WTC11 (cell line): ENCODE measurements at places on chromosomes 6 and 20. TPM values are rescaled to one million over a fixed set of nuclear protein-coding genes. Genes with fewer than 3 reads are reported as not detected.
A peak's percentile ranks its signal among the peaks of the same experiment; 100 is the strongest.

The HEY2 gene
- total RNA-seq: 10.6 to 12.3 TPM (median 11.5 TPM) in 3 replicates

- DNase-seq: no peak
These were observed 48.1 kb downstream of the RIPOR2 start for GRCh38 chr6:24887545-24888140.

The LHFPL5 gene
- total RNA-seq: not detected in 3 replicates

The SCAF8 gene
- 40.7 to 46.8 TPM (median 46.3 TPM) in 3 replicates for total RNA-seq

The NFKBIL1 gene
- total RNA-seq: 14.9 to 19.5 TPM (median 17.1 TPM) in 3 replicates

GRCh38 chr6:143804835-143805239 lies 38.3 kb upstream of the LTV1 start:
- DNase-seq: no peak

The KLHDC3 gene
- 157 to 172 TPM (median 169 TPM) in 3 replicates for total RNA-seq

The THEMIS gene
- 0.39 TPM in 1 of 3 replicates, not detected in the others for total RNA-seq

GRCh38 chr20:63083831-63084562 lies 77.2 kb upstream of the BHLHE23 start:
- DNase-seq: peak; percentile 9

GRCh38 chr20:10249048-10249770 lies 30.6 kb downstream of the SNAP25 start:
- DNase-seq: no peak

The CASS4 gene
- total RNA-seq: 0.11 to 0.14 TPM (median 0.13 TPM) in 3 replicates

- no peak for DNase-seq
These were observed 25.5 kb upstream of the ADTRP start for GRCh38 chr6:11804135-11804534.

DNA sequence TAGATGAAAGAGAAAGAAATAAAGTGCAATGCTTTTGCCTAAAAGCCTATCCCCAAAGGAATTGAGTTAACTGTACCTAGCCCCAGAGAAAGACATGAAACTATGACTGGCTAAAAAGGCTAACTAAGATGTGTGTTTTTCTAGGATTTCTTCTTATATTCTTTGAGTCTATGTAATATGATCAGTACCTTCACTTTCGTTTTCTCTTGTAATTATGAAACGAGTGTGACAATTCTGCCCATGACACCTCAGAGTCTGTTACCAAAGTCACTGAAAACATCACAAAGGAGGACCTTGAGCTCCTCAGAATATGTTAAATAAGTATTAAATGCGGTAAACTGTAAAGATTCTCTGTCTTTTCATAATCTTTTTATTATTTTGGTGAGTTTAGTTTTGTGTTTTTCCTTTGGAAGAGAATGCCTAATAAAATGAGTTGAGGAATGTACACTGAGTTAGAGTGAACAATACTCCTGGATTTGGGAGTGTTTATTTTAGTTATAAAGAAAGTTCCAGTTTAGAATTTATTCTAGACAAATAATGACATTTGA lies 141.3 kb downstream of the FUT9 start:
- DNase-seq: no peak

DNA sequence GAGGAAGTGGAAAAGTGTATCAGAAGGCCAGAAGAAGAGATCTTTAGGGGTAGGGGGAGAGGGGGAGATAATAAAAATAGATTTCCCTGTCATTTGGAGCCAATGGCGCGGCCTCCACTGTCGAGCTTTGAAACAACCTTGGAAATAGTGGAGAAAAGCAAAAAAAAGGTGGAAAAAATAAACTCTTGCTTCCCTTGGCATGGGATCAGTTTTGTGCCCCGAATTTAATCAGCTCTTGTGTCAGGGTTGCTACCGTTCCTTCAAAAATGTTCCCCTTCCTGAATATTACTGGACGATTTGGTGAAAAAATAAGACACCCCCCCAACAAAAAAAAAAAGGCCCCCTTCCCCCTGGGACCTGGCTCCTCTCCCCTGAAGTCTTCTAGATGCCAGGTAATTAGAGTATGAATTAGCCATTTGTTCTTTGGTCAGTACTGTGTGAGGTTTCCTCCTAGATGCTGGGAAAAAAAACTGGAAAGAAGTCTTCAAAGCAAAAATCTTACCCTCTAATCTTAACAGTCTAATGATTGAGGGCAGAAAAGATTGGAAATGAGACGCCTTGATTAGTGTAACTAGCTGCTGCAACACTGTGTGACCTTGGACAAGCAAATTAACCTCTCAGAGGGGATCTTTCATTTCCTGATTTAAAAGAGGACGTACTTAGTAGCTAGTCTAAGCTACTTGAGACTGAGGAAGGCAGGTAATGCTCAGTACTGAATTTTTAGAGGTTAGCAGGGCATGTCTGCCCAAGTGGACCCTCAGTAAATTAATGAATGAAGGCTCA lies 872 bp upstream of the RBM39 start:
- no peak for DNase-seq

DNA sequence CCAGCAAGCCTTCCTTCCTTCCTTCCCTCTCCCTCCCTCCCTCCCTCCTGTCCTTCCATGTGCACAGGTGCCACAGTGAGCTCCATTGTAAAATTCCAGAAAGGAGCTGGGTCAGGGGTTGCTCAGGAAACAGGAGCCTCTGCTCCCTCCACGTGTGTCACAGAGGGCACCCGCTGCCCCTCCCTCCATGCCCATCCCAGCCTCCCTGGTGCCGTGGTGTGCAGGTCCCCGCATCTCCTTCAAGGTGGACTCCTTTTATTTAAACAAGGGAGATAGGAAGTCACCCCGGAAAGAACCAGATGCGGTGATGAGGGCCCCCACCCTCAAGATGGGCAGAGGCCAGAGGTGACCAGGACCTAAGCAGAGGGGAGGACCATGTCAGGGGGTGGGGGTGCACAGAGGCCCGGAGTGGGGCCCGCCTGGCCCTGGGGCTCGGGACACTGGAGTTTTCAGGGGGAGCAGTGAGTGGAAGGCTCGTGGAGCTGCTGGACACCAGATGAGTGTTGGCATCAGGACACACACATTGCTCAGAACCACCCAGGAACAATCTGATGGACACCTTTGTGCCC lies 85.4 kb downstream of the DHX35 start:
- DNase-seq: no peak

- DNase-seq: no peak
These were observed 21.8 kb upstream of the RAB23 start for GRCh38 chr6:57243954-57244353.

The NDUFAF4 gene
- 59.2 to 75.8 TPM (median 66.3 TPM) in 3 replicates for total RNA-seq

- DNase-seq: no peak
These were observed 17.9 kb downstream of the TGM2 start for GRCh38 chr20:38147163-38147562.

The MMP24 gene
- 6.6 to 16.8 TPM (median 7.2 TPM) in 3 replicates for total RNA-seq

The FOXS1 gene
- total RNA-seq: not detected in 3 replicates

GRCh38 chr6:5540370-5540769 lies 279.1 kb downstream of the FARS2 start:
- no peak for DNase-seq

DNA sequence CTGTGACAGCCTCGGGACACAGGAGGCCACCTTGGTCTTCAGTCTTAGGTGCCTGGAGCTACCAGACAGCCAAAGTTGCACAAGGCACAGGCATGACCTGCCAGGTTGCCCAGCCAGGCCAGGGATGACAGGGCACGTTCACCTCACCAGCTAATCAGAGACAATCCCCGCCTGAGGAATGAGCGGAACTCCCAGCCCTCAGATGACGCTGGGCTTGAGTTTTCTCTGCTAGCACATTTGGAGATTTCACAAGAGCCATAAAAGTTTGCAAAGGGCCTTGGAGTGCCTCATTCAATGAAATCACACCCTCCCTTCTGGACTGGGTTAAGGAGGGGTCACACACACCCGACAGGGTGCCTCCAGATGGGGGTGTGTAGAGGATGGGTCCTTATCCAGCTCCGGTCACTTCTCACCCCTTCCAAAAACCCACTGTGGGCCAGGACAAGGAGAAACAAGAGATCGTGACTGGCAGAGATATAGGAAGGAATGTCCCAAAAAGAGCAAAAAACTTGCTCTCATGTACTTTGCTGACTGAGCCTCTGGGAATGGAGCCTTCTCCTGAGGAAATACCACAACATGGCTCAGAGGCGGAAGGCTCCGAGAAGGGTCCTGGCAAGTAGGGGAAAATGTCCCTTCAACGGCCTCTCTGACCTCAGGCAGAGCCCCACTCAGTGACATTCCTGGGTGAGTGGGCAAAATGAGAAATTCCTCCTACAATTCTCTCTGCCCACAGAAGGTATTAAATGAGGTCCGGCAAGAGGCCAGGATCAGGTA lies 121.6 kb downstream of the ISM1 start:
- no peak for DNase-seq

- DNase-seq: no peak
These were observed 27.8 kb upstream of the CENPW start for GRCh38 chr6:126312013-126312665.

DNA sequence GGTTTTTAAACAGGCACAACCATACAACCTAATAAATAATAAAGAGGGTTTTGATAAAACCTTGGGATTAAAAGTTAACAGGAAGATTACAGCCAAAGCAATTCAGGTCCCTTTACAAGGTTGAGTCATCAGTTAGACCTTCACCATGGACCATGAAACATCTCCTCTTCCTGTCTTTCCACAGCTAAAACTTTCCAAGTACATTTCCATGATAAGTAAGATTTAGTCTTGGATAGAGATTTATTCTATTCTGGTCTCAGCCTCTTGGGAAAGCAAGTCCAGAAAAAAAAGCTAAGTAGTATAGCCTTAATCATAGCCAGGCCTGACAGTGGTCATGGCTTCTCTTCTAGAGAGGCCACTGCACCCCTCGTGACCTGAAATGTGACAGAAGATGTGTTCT lies 2.9 kb upstream of the PRSS35 start:
- no peak for DNase-seq

DNA sequence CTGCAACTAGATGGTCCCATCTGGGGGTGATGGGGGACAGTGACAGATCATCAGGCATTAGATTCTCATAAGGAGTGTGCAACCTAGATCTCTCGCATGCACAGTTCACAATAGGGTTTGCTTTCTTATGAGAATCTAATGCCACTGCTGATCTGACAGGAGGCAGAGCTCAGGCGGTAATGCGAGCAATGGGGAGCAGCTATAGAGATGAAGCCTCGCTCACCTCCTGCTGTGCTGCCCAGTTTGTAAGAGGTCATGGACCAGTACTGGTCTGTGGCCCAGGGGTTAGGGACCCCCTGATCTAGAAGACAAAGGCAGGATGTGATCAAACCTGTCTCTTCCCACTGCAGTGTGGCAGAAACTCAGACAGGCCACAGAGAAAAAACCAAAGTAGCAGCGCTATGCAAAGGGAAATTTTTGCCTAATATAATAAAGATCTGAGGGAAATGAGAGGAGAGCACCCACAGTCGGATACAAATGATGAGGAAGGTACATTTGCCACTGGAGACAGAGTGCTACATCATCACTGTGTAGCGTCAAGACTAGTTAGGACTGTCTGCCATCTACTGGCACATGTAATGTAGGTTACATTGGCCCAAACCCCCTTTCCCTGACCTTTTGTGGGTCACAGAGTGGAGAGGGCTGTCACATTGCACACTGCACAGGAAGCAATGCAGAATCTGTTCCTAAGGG lies 4.1 kb upstream of the LY86 start:
- DNase-seq: no peak

- no peak for DNase-seq
These were observed 175.5 kb downstream of the EYA2 start for GRCh38 chr20:47070176-47070575.

- DNase-seq: no peak
These were observed 91.6 kb downstream of the SLC22A3 start for GRCh38 chr6:160439751-160440150.

The OGFRL1 gene
- total RNA-seq: 3.8 to 5.4 TPM (median 4.0 TPM) in 3 replicates

The POU5F1 gene
- 2,735 to 3,160 TPM (median 3,135 TPM) in 3 replicates for total RNA-seq

- no peak for DNase-seq
These were observed 115.2 kb downstream of the PRND start for GRCh38 chr20:4836935-4837334.

DNA sequence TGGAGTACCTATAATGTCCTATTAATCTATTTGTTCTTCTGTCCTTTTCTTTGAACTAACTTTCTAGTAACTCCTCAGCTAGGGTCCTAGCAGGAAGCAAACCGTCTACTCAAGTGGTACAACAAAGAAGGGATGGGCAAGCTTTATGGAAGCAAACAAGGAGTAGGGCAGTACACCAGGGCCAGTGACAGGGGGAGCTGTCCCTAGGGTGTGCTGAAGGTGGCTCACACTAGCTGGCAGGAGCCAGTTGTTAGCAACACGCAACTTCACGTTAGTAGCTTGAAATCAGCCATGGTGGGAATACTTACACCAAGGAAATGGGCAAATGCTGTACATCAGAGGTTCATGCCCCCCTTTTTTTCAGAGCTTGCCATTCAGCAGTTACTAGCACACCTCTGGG lies 74.0 kb upstream of the EYA2 start:
- DNase-seq: peak; percentile 64

The CPXM1 gene
- total RNA-seq: 51.2 to 57.1 TPM (median 54.6 TPM) in 3 replicates

DNA sequence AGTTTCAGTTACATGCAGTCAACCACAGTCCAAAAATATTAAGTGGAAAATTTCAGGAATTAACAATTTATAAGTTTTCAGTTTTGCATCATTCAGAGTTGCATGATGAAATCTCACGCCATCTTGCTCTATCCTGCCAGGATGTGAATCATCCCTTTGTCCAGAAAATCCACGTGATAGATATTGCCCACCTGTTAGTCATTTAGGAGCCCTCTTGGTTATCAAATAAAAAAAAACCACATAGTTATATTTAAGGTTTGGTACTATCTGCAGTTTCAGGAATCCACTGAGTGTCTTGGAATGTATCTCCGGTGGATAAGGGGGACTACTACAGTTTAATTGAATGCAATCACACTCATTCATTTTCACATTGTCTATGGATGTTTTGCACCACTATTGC lies 1249.0 kb upstream of the CITED2 start:
- no peak for DNase-seq
